ENCODE measurements at places on chromosomes 2 and 18.

DNA sequence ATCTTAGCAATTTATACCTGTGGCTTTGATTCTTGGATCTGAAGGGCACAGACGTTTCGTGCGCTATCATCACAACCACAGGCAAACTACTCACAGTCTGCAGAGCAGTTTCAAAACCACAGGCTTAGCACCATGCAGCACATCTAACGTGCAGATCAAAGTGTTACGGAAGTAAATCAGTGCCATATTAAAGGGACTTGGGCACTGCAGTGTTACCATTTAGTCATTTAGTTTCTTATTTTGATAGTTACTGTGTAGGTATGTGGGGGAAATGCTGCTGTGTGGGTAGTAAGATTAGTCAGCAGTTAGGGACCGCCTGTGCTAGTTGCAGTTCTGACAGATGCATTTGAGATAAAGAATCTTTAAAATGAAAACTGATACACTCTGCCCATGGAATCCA is 384.0 kb downstream of the NBAS start:
- DNase-seq: no peak

DNA sequence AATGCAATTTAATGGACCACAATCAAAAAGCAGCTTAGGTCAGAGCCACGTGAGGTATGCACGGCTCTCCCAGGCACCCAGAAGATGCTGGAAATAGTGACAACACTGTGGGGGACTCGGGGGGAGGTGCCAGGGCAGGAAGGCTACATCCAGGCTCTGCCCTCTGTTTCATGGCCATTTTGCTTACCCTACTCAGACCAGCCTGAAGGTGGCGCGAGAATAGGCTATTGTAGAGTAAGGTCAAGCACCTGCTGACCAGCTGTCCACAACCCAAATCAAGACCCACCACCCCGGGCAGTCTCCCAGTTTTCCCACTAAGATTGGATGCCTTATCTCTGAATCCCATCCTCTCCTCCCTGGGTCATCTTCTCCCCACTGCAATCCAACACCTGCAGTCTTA is 115.7 kb downstream of the VIT start:
- DNase-seq: no peak

GRCh38 chr2:43438858-43439655 is 156.8 kb downstream of the THADA start:
- no peak for DNase-seq

GRCh38 chr18:32770666-32771168 is 2.1 kb downstream of the KLHL14 start:
- no peak for DNase-seq

- DNase-seq: no peak
These were observed 33.5 kb downstream of the LRP2 start for GRCh38 chr2:169328785-169329184.

- DNase-seq: peak; percentile 70
These were observed 83.0 kb upstream of the ZNF532 start for GRCh38 chr18:58781627-58782194.

DNA sequence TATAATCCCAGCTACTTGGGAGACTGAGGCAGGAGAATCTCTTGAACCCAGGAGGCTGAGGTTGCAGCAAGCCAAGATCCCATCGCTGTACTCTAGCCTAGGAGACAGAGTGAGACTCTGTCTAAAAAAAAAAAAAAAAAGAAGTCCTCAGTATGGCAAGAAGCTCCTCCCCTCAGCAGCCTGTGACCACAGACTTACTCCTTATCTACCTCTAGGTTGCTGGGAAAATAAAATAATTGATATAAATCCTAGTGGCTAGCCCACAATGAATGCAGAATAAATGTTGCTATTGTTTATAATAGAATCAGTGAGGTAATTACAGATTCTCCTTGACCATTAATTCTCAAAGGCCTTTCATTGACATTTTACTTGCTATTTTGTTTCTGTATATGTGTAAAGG is 70.6 kb downstream of the IRS1 start:
- no peak for DNase-seq

GRCh38 chr2:67164771-67165522 is 232.2 kb upstream of the ETAA1 start:
- no peak for DNase-seq

GRCh38 chr2:159153463-159153862 is 133.0 kb downstream of the WDSUB1 start:
- no peak for DNase-seq

- no peak for DNase-seq
These were observed 649.5 kb downstream of the SLC4A3 start for GRCh38 chr2:220276741-220277444.

- no peak for DNase-seq
These were observed 8.7 kb downstream of the IMPA2 start for GRCh38 chr18:11989966-11990380.

GRCh38 chr2:220315098-220315823 is 687.8 kb downstream of the SLC4A3 start:
- DNase-seq: no peak

DNA sequence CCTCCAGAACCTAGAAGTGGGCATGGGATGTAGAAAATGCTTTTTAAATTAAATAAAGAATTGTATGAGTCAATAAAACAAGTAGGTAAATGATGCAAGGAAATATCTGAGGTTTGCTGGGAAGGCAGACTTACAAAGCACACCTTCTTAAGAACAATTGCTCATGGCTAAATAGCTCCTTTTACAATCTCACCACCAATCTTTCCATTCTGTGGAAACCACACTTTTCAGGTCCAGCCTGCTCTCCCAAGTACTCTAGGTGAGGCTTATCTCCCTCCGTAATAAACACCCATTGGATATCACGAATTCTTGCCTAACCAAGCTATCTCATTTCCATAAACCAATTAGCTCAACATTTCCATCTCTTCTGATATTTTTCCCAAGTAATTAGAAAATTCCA is 91.5 kb upstream of the SLC8A1 start:
- no peak for DNase-seq

- DNase-seq: peak; percentile 44
These were observed 87.9 kb downstream of the ICOS start for GRCh38 chr2:204024503-204024902.
